ENCODE measurements at places on chromosomes 3 and 15.

DNA sequence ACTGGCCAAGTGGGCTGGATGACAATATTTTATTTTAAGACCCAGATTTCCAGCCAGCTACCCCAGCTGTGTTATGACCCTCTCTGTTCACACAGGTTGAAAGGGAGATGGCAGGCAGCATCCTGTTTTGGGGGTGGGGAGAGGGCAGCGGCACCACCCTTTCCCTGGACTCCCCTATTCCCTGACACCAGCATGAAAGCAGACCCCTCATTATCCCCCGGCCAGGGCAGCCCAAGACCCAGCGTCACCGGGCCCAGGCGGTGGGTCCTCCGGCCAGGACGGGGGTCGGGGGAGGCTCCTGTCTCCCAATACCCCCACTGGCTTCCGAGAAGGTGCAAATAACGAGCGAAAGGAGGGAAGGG is 127.6 kb upstream of the MEF2A start:
- DNase-seq = no peak

- no peak for DNase-seq
Measured at GRCh38 chr15:79962178-79962577, 8.8 kb downstream of the BCL2A1 start.

DNA sequence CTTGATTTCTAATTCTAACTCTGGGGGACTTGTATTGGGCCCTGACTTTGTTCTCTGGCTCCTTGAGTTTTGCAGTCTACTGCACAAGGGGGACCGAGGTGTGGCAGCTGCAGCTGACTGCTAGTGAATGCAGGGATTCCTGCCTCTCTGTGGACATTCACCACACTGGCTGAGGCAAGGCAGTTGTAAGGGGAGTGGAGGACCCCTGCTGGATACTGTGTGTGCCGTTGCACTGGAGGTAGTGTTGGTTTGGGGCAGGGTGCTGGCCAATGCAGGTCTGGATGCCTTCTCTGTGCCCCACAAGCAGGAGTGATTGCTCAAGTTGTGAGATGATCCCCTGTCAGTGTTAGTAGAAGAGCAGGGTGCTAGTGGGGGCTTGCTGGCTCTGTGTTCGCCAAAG is 626.1 kb downstream of the SQOR start:
- DNase-seq = no peak

GRCh38 chr3:69696367-69696766 is 42.9 kb upstream of the MITF start:
- DNase-seq = no peak

DNA sequence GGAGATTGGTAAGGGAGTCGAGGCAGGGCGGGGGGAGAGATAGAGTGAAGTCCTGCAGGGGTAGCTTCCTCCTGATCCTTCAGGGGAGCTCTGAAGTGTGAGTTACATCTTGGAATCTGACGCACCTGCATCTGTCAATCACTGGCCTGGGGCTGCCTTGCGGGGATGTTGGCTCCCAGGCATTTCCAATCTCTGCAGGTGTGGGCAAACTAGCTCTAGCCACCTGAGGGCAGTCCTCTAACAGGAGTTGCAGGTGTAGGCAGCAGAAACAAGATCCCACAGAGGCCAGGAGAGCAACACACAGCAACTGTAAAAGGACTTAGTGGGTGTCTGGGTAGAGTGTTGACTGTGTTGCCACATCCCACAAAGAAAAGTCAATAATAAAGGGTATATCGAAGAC is 63.6 kb downstream of the ZNF621 start:
- DNase-seq = no peak

DNA sequence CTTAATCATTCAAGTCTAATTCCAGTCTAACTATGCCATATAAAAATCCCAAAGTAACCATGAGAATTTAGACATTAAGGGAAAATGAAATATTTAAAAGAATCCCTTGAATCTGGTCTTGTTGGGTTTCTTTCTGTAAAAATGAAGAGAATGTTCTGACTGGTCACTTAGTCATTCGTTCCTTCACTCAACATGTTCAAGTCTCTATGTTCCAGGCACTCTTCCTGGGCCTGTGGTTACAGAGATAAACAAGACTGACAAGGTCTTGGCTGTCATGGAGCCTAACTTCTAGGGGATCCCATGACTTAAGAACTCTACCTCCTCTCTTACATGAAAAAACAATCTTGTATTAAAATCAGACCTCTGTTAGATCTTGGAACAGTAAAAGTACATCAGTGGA is 638.6 kb upstream of the TBL1XR1 start:
- peak; percentile 93 for DNase-seq

GRCh38 chr15:33742306-33742705 is 226.0 kb upstream of the CHRM5 start:
- peak; percentile 17 for DNase-seq

- DNase-seq = no peak
Measured at GRCh38 chr15:91630090-91630489, 223.4 kb upstream of the SLCO3A1 start.

DNA sequence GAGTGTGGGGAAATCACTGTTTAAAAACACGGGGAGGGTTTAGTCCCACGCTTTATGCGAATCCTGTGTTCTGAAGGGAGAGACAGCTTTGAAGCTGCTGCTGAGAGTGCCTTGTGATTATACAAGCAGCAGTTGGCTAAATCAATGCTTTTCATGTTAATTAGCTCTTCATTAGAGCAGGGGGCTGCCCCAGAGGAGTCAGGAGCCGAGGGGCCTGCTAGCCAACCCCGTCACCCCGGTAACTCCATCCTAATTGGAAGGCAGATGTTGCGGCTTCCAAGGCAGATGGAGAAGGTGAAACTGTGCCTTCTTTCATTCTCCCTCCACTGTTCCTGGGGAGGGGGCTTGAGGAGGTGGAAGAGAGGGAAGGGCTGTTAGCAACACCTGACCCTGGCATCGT is 92.4 kb upstream of the ANKRD34C start:
- no peak for DNase-seq

GRCh38 chr3:140708815-140709214 is 31.0 kb downstream of the TRIM42 start:
- no peak for DNase-seq

- DNase-seq = no peak
Measured at GRCh38 chr3:187481426-187481825, 113.2 kb downstream of the RTP4 start.

DNA sequence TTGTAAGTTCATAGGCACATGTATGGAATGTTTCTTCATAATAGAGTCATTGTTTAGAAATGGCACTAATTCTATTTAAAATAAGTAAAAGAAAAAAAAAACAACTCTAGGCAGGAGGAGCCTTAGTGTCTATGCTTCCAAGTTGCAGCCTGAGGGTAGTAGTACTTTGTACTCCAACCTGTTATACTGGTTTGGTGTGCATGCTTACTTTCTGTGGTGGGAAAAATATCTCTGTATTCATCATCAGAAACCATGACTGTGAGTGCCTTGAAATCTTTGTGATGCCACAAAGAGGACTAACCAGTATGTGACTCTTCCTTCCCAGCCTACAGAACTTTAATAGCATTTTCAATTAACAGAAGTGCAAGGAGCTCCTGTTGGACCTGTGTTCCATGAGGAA is 4.4 kb downstream of the NAALADL2 start:
- DNase-seq = no peak

DNA sequence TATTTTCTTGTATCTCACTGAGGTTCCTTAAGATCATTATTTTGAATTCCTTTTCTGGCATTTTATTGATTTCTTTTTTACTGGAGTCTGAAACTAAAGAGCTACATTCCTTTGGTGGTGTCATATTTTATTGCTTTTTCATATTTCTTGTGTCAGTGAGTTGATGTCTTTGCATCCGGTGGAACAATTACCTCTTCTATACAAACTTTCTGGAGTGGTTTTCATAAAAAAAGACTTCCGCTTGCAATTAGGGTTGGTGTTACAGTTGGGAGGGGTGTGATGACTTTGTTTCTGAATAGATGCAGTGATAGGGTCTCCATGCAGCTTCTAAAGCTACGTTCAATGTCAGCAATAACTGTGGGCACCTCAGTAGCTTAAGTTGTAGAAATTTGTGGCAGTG is 181.7 kb downstream of the LPP start:
- DNase-seq = no peak

DNA sequence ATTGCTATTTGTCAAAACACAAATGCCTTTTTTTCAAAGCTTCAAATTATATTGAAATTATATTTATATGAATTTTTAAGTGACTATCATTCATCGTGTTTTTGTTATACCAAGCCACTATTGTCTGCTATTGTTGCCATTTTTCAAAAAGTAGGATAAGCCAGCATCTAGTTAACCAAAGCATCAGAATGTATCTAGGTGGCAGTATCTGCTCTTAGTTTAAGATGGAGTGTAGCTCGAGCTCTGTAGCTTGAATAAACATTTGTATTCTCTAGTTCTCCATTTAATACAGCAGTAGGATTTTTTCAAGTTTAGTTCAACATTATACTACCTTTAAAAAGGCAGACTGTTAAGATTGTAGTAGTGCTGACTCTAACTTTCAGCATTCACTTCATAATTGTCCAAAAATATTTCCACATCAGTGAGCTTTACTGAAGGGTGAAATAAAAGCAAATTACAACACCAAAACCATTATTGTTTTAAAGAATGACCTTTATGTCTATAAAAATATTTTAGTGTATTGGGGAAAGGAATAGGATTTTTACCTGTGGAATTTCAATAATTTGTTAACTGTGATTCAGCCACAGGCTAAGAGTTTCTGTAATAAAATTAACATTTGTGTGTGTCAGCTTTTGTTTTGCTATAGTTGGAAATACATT is 19.6 kb upstream of the C15orf61 start:
- DNase-seq = peak; percentile 34

GRCh38 chr15:51307811-51308210 is 30.6 kb downstream of the CYP19A1 start:
- DNase-seq = no peak

DNA sequence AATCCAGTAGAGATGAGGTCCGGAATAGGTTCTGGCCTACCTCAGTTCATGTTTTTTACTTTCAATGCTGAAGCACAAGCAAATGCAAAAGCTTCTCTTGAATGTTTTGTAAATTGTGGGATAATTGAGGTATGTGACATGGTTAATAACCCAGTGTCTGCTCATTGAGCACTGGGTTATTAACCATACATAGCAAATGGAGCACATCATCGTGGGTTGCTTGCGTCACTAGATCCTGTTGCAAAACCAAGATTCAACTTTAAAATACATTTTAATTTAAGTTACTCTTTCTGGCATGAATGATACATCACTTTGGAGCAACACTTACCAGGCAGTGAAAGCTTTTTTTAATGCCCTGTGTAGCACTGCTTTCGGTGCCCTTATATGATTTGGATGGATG is 165.6 kb downstream of the IGF1R start:
- peak; percentile 35 for DNase-seq

DNA sequence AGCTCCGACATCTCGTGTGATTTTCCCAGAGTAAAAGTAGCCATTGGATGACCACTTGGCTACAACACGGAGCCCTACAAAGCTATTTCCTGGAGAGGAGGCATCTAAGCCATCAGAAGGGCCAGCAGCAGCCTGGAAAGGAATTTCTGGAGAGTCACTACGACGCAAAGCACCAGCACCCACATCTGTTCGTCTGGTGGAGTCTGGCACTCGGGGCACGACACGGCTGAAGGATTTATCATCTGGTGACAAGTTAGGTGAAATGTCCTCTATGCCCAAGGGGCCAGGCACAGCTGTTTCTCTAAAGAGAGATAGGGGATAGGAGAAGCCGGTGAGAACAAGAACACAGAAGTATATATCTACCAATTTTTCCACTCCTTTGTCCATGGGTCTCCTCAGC is 49.5 kb downstream of the TUBGCP4 start:
- DNase-seq = no peak

GRCh38 chr3:175150812-175151401 is 291.8 kb downstream of the NAALADL2 start:
- peak; percentile 8 for DNase-seq

- DNase-seq = no peak
Measured at GRCh38 chr3:154835639-154836038, 244.5 kb upstream of the MME start.

DNA sequence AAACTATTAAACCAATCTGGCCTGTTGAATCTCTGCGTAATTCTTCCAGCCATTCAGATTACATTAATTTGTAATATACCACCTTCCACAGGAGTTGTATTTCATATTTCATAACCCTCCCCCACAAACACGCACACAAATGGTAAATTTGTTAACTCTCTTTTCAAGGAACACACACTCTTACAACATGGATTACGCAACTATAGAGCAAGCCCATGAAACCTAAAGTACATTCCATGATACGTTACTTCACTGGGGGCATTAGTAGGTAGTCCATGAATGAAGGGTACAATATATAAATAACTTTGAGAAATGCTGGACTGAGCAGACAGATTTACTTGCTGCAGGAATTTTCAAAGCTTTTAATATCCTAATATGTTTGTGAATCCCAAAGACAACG is 65.0 kb downstream of the TRIM69 start:
- DNase-seq = no peak

DNA sequence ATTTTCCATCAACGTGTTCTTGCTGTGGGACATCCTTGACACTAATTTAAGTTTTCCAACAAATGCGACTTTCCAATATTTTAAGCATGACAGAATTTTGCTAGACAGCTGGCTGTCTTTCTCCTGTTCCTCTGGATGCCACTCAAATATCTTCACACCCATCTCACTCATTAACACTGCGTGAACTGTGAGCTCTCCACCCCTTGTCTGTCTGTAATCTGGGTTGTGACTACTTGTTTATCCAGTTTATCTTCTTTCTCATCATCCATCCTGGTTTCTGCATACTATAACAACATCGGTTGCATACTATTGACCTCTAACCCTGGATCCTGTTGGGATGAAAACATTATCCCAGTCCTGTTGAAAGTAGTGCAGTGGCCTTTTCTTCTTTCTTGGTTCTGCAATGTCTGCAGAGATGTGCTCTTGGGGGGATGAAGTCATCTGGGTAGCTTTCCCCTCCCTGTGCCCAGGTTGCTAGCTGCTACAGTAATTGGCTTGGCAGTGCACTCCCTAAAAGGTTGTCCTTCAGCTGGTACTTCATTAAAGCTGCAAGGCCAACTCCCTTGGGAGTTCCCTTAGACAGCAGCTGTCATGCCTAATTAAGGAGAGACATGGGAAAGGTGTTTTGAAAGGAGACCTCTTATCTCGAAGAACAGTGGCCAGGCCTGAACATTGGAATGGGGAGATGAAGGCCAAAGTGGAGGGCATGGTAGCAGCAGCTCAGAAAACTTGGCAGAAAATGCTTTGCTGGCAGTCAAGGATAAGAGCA is 24.7 kb downstream of the KAT2B start:
- DNase-seq = no peak

DNA sequence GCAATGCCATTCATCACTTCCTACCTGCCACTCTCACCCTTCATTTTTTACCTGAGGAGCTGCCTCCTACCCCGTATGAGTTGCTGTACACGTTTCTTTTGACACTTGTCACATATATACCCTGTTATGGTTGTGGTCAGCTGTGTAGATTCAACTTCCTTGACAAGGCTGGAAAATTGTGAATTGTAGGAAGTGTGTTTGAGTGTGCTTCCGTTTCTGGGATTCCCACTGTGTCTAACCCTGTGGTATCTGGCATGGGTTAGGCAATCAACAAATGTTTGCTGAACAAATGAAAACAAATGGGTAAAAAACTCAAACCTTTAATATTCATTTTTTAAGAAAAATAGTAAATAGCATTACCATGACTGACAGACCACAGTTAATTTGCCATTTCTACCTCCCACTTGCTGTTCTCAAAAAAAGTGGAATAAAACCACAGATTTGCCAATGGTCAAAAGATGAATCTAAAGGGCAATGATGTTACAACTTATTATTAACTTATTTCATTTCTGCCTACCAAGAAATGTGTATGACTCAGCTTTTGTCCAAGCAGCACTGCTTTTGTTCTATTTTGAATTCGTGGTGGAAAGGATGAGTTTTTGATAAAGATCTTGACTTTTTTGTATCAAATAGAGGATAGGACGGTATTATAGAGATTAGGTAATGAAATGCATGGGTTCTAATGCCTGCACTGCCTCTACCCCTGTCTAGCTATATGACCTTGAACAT is 404.6 kb downstream of the LPP start:
- DNase-seq = peak; percentile 22

- DNase-seq = no peak
Measured at GRCh38 chr3:71018799-71019198, 564.7 kb downstream of the FOXP1 start.
